ENCODE measurements at places on chromosomes 3 and 15.

GRCh38 chr15:29573197-29573838 lies 248.9 kb downstream of the TJP1 start:
- DNase-seq, result no peak

DNA sequence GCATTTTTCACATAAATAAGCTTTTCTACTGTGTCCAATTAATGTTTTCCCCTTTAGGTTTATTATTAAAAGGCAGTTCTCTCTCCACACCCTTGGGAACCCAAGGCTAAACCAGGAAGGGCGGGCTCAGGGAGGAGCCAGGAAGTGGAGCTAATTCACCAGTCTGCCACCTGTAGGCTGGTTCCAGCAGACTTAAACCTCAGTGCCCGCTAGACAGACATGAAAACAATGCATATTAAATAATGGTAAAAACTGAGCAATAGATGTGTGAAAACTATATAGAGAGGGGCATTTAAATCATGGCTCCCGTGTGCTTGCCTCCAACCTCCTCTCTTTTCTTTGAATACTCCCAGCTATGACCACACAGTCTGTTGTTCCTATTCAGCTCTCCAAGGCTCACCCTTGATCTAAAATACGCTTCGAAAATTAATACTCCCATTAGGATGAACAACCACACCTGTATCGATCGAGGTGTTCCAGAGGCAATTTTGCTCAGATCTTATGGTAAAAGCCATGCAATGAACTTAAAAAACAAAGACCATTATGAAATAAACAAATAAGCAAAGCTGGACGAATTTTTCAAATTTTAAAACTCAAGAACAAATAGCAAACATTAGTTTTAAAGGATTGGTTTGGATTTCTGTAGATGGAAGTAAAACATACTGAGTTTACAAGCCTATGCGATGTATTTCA lies 253.3 kb downstream of the TJP1 start:
- peak; percentile 67 for DNase-seq

DNA sequence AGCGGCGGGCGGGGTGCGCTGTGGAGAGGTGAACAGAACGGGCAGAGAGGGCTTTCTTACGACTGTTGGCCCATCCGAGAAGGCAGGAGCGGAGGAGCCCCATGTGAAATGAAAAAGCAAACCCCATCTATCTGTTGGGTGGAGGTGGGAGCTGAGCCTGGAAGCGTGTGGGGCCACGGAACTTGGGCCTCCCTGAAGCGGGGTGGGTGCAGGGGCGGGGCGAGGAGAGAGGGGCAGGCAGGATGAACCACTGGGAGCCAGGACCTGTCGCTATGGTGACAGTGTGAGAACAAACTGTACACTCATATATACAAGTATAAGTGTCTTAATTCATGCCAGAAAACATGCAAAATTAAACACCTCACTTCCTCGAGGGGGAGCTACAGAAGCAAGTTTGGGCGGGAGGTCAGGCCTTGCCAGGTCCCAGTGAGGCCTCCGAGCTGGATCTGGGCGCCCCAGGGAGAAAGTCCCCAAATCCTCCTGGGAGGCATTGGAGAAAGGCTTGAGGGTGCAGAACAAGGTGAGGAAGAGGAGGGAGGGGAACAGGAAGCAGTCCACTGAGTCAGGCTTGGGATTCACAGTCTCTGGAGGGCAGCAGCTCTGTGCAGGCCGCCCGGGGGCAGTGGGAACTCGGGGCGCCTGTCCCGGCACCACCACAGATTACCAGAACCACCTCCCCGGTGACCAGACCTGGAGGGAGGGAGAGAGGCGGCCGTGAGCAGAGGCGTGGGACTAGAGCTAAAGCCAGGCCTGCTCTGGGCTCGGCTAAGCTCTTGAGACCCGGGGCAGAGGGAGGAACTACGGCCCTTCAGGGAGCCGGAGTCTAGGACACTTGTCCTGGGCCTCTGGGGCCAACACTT lies 34.8 kb downstream of the RBPMS2 start:
- DNase-seq, result no peak

- no peak for DNase-seq
These were observed 269.0 kb upstream of the TPM1 start for GRCh38 chr15:62773369-62774165.

GRCh38 chr3:5709714-5710113 lies 522.2 kb downstream of the EDEM1 start:
- no peak for DNase-seq

All from NCI-H510A treated with DMSO at 0.1 percent for 48 hours (cell line).